Stimulated activated CD8-positive, alpha-beta memory T cell treated with anti-CD3 and anti-CD28 coated beads, Interleukin-2, amount 100 ng/mL, for 1 hour (primary cell): ENCODE measurements at places on chromosomes 1 and 21.

GRCh38 chr21:17679002-17679600 lies 66.4 kb upstream of the BTG3 start:
- no peak for DNase-seq

DNA sequence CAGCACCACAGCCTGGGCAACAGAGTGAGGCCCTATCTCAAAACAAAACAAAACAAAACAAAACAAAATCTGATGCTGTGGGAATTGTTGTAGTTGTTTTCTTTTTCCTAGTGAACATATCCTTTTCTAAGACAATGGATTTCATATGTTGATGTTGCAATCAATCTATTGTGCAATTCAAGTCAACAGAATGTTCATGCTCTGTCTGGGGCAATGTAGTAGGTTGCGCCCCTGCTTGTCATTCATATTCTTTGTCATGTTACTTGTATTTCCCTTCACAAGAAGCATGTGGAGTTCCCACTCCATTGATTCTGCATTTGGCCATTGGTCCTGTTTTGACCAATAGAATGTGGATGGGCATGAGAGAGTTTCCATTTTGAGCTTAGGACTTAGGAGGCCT lies 223.9 kb downstream of the DUSP10 start:
- DNase-seq = no peak

DNA sequence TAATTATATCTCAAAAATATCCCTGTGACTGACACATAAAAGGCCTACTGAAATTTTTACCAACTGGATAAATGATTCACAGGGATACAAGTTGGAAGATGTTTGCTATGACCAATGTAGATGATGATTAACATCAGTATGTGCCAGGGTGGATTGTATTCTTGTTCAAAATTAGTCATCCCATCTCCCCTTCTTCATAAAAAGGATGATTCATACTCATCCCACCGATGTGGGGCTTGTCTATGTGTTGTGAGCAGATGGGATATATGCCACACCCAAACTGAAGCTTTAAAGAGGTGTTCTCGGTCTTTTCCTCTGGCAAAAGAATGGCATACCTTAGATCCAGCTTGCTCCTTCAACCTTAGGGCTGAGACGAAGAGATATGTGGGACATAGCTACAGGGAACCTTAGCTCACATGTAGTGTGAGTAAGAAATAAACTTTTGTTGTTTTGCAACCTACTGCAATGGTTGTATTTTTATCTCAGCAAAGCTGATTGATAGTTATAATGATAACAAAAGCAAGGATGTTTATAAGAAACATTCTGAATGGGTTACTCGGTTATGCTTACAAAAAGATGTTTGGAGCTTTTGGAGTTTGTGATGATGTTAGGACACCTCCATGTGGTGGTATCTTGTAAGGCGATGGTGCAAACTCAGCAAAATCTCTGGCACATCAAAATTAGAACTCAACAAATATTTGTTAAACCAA lies 29.4 kb downstream of the SPATA17 start:
- DNase-seq = no peak

DNA sequence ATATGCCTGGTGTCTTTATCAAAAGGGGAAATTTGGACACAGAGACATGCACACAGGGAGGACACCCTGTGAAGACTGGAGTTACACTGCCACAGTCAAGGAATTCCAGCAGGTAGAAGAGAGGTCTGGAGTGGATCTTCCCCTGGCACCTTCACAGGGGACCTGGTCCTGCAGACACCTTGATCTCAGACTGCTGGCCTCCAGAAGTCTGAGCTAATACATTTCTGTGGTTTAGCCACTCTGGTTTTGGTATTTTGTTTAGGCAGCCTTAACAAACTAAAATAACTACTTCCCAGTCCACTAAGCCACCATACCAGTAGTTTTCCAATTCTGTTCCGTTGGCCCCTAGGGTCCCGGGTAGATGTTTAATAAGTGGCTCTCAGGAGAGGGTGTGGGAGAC lies 164.7 kb downstream of the SETD4 start:
- DNase-seq = no peak

GRCh38 chr1:181018901-181019681 lies 3.6 kb downstream of the STX6 start:
- DNase-seq = no peak

DNA sequence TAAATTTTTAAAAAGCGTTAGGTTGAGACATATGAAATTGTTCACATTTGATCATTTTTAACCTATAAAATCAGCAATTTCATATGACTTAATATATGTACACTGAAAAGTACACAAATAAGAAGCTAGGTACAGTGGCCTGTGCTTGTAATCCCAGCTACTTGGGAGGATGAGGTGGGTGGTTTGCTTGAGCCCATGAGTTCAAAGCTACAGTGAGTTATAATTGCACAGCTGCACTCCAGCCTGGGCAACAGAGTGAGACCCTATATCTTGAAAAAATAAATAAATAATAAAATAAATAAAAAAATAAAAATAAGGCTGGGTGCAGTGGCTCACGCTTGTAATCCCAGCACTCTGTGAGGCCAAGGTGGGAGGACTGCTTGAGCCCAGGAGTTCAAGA lies 5.2 kb upstream of the EPB41 start:
- no peak for DNase-seq

- peak; percentile 75 for DNase-seq
Observed at GRCh38 chr1:198158735-198159589, 2.2 kb downstream of the NEK7 start.
